Activated CD8-positive, alpha-beta memory T cell treated with anti-CD3 and anti-CD28 coated beads, Interleukin-2, amount 50 U/mL, for 4 hours (primary cell): ENCODE measurements at places on chromosomes 4 and X.

DNA sequence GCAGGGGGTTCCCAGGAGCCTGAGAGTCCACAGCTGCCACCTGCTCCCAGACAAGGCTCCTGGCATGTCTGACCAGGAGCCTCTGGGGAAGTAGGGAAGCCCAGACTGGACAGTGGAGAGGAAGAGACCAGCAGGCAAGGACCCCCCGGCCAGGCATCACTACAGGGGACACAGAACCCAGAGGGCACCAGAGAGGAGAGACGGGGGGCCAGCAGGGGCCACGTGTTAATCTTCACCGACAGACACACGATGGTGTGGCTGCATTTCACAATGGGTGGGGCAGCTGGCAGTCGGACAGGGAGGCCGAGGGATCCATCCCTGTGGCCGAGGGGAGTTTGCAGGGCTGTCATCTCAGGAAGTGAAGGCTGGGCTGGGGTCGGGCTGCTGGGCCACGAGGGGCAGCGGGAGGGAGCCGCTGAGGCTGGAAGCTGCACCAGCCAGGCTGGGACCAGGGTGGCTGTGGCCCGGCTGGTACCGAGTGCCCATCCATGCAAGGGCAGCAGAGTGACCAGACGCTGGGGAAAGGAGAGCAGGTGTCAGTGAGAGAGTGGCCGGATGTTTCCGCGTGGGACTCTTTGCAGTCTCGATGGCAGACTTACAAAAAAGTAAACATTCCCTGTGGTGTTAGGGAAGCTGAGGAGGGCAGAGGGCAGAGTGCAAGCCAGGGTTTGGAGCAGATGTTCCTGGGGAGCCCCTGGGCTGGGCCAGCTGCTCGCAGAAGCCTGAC lies 4.7 kb downstream of the PDE6B start:
- DNase-seq: no peak

- no peak for DNase-seq
Measured at GRCh38 chr4:61379406-61379805, 179.3 kb downstream of the ADGRL3 start.

DNA sequence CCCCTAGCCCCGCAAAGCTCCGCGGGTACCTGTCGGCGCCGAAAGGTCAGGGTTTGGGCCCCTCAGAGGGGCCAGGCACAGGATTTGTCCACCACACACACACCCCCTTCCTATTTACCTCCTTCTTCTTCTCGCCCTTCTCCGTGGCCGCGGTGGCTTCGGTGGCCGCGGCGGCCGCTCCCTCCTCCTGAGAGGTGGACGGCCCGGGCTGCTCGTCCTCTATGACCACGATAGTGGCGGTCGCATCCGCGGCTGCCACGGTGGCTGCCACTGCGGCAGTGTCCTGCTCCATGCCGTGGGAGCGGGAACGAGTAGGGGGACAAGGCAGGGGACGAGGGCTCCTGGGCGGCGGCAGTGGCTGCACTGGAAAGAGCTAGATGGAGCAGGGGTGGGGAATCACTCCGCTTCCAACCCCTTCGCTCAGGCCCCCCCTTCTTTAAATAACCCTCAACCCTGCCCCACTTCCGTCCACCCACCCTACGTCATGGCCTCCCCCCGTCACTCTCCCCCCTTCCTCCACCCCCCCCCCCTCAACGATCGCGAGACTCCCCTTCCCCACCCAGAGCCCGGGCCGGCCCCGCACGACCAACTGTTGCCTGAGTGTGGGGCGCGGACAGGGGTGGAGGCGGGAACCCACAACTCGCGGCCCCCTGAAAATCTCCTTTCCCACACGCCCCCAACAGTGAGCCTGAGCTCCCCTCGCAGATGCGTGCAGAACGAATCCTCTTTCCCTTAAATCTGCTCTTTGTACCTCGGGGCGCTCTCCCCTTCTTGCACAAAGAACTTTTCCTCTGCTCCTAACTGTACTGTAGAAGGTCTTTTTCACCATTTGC lies at the start of gene SMARCA1:
Gene SMARCA1, minus strand, starts transcription at position 412 of the 833 bp plus-strand sequence. Its CDS starts 120 bp downstream, at position 292.
- no peak for DNase-seq

DNA sequence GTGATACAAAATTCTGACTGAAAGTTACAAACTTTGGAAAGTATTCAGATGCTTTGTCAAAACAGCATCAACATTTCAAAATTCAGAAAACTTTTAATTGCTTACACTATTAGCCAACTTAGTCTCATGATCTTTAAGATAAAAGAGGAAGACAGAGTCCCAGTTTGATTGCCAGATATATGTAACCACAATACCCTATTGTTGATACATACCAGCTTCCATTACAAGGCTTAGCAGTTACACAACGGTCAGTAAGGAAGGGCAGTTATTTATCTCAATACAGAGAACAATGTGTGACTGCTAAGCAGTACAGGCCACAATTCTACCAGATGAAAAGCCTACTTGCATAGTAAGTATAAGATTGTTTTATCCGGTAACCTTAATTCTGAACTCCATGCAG lies 138.4 kb downstream of the SPANXN3 start:
- DNase-seq: no peak

- no peak for DNase-seq
Measured at GRCh38 chrX:9935436-9935835, 31.7 kb upstream of the CLDN34 start.

GRCh38 chr4:3174371-3175338 lies 74.3 kb upstream of the MSANTD1 start:
- no peak for DNase-seq

DNA sequence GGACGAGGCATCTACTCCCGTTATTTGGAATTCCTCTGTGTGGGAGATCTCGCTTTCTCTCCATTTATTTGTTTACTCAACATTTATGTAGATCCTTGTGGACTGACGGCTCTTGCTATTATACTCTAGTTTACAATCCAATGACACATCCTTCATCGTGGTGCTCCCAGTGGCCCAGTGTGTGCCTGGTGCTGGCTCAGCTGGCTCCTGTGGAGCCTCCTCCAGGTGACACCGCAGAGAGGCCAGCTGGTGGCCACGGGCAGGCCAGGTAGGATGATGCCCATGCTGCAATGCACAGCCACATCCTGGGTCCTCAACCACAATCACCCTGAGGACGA lies 84.0 kb upstream of the AFAP1 start:
- DNase-seq: no peak

GRCh38 chr4:10302096-10302495 lies 155.1 kb downstream of the ZNF518B start:
- no peak for DNase-seq
